ENCODE measurements at places on chromosomes 3 and 15. TPM values are rescaled to one million over a fixed set of nuclear protein-coding genes. Genes with fewer than 3 reads are reported as not detected.

Gene LARP6
- 49.7 TPM for total RNA-seq

DNA sequence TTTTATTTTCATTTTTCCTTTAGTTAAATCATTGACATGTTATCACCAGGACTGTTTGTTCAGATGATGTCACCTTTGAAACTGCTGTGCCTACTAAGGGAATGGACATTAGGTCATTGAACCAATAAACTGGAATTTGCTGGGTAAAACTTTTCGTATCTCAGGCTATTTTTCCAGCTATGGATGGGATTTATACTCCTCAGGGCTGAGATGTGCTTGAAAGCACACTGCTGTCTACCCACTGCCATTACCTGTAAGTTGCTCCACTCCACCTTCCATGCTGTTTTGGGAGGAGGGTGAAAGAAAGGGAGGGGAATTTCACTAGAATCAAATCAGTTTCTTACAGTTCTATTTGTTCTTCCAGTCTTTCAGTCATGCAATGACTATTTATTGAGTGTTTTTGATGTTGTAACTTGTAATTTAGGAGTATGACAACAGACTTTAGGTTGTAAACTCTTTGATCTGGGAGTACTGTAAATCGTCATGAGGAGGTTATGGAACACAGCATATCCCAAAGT is 11.3 kb downstream of the EHD4 start:
- H3K27ac ChIP-seq = peak overlapping the region; percentile 52
- H3K36me3 ChIP-seq = no peaks in the 10 kb centered on the region
- no peak for DNase-seq
- no peak overlapping the region for H3K4me3 ChIP-seq

- no peaks in the 10 kb centered on the region for H3K4me1 ChIP-seq
- no peak overlapping the region for H3K4me3 ChIP-seq
- H3K27ac ChIP-seq = no peak overlapping the region
- H3K36me3 ChIP-seq = peaks cover 2% of the 10 kb centered on the region
- no peak for DNase-seq
Measured at GRCh38 chr3:58175437-58176184, 35.2 kb downstream of the DNASE1L3 start.

- H3K4me3 ChIP-seq = no peak overlapping the region
Measured at GRCh38 chr15:44163370-44163769, 31.7 kb downstream of the FRMD5 start.

GRCh38 chr15:101652786-101653430 is 727 bp upstream of the TM2D3 start:
- H3K4me1 ChIP-seq = no peaks in the 10 kb centered on the region
- peaks cover 1% of the 10 kb centered on the region for H3K36me3 ChIP-seq
- DNase-seq = no peak
- peak overlapping the region; percentile 78 for H3K4me3 ChIP-seq
- no peak overlapping the region for H3K27ac ChIP-seq

DNA sequence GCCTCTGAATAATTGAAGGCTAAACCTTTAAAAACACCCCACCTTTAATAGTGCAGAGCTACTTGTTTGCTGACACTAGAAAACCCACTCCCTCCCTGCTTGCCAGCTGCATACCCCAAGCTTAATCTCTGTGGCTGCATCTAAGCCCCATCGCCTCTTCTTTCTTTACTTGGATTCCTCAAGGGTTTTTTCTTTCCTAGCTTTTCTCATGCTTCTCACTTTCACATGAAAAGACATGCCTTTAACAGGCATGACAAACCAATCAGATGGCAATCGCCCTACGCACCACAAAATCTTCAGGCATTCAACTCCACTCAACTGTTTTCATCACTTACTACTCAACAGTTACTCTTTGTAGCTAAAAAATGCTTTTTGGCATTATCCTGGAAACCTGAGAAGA is 77.5 kb downstream of the PLD1 start:
- no peaks in the 10 kb centered on the region for H3K27me3 ChIP-seq
- H3K4me3 ChIP-seq = no peak overlapping the region

GRCh38 chr15:82139823-82140268 is 94.0 kb upstream of the MEX3B start:
- H3K4me1 ChIP-seq = no peaks in the 10 kb centered on the region
- H3K4me3 ChIP-seq = no peak overlapping the region
- H3K36me3 ChIP-seq = no peaks in the 10 kb centered on the region
- no peak for DNase-seq

Gene VILL
- total RNA-seq = 10.9 TPM

All from aorta (tissue), 5 donors.